SK-N-SH (cell line): ENCODE measurements at places on chromosomes 16 and 17.

- DNase-seq = no peak
Measured at GRCh38 chr16:87447323-87447722, 45.5 kb downstream of the ZCCHC14 start.

DNA sequence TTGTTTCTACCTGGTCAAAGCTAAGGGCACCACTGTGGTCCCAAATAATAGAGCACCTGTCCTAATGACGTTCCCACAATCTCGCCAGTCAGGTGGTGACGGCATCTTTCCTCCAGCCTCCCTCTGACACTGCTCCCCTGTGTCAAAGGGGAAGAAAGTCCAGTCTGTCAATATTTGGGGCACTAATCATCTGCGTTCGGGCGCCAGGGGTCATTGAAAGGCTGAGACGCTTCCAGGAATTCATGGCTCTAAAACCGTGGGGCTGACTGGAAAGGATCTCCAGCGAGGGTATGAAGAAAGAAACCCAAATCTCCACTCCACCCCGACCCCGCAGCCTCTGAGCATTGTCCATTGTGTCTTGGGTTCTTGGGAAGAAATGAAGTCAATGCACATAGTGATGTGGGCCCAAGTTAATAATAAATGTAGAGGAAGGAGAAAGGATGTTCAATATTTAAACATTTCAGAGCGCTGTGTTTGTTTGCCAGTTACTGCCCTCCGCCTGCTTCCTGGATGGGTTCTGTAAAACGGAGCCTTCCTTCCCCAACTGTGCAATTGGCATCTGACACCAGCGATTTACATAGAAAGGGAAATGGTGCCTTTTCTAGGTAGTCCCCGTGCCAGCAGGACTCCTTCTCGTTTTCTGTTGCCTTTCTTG, 103.2 kb downstream of the SOCS1 start:
- no peak for DNase-seq

- peak; percentile 32 for DNase-seq
Measured at GRCh38 chr16:51931653-51932052, 615.3 kb downstream of the TOX3 start.

DNA sequence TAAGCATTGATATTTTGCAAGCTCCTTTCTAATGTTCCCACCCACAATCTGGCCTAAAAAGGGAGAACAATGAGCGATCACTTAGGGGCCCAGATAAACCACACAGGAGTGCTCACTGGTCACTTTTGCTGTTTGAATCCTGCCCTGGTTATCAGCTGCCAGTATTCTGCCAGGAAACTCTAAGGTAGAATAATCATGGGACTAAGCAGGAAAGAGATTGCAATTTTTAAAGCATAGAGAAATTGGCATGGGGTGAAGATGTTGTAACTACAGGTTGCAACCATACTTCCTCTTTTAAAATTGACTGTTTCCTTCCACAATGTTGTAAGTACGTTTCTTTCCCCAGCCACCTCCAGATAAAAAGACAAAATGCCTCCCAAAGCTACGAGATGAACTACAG, 251.2 kb upstream of the CDH11 start:
- no peak for DNase-seq

DNA sequence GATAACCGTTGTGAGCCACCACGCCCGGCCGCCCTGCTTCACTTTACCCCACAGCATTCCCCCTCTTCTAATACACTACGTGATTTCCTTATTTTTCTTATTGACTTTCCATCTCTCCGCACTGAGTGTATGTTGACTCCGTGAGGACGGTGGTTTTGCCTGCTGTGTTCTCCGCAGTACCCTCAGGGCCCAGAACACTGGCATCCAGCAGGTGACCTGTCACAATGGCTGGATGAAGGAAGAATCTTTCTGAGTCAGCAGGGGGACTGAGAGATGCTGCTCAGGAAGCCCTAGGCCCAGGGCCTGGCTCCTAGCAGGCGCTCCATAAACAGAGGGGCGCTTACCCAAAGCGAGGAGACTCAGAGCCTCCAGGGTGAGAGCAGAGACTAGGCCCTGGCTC, 79.5 kb downstream of the RTN4RL1 start:
- DNase-seq = no peak

DNA sequence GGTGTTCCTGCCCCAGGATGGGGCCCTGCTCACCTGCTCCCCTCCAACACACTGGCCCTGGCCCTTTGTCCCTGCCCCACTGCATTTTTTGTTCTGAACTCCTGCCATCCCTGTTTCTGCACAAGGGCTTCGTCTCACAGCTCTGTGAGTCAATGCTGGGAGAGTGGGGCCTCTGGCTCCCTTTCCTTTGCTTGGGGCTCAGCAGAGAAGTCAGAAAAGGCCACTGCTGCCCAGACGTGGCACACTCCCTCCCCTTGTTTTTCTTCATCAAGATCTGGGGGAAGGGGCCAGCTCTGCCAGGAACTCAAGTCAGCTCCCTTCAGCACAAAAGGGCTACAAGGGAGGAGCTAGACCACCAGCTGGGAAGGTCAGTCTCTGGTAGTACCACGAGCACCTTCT, 8.9 kb downstream of the PROCA1 start:
- no peak for DNase-seq

- DNase-seq = no peak
Measured at GRCh38 chr17:8872036-8872704, 4.7 kb upstream of the PIK3R6 start.

- DNase-seq = no peak
Measured at GRCh38 chr16:67801883-67802282, 4.5 kb downstream of the RANBP10 start.

GRCh38 chr16:88936008-88936555, 40.9 kb downstream of the CBFA2T3 start:
- DNase-seq = no peak

GRCh38 chr17:37062021-37062420, 113.3 kb downstream of the AATF start:
- no peak for DNase-seq
